ENCODE measurements at places on chromosomes 16 and 17.

DNA sequence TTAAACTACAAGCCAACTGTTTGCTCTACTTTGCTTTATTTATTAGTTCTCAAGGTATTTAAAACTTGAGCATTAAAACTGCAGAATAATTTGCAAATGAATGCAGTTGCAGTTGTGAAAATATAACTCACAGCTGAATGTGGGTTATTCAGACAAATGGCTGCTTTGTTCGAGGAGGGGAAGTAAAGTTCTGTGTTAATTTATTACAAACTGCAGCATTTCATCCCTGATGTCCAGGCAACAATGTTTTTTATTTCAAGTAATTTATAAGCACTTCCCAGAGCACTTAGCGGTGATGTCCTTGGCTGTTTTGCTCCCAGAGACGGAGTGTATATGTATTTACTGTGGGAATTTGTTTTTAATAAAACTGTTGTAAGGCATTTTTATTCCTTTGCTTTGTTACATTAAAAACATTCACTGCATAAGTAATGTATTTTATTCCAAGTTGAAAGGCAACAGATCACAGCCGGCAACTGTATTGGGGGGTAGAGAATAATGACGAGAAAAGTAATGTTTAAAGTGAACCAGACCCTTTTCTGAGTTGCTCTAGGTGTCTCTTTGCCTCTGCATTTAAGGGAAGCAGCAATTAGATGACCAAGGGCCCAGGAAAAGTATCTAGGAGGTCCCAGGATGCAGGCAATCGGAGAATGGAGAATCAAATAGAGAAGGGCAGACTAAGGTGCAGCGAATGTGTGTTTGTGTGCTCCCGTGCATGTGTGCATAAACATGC lies 291.2 kb upstream of the SALL1 start:
- DNase-seq = no peak

GRCh38 chr17:75636381-75637142 lies 3.3 kb downstream of the SMIM5 start:
- no peak for DNase-seq

DNA sequence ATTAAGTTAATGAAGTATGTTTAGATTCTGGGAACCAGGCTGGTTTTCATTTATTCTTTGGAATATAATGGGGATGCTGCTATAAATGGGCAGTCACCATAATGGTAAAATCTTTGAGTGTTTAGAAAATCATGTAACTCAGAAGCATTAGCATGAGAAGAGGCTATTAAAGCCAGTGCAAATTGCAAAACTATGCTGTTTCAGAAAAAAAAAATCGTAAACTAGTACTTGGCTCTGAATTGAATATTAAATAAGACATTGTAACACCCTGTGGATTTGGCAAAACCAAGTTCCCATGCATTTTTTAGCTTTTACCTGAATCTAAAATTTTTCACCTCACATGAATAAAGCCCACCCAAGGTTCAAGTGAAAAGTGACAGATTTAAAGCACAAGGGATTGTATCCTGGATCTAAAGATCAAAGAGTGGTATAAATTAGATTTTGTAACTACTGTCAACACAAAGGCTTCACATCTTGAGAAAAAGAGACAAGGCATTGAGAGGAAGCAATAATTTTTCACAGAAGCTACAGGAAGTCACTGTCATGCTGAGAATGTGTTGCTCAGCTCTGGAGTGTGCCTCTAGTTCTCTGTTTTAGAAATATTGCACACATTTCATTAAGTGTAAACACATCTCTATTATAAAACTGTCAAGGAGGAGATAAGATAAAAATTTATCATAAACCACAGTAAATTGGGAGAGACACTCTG lies 142.2 kb downstream of the ABCA8 start:
- no peak for DNase-seq

GRCh38 chr17:65538675-65539529 lies 22.5 kb downstream of the AXIN2 start:
- no peak for DNase-seq

GRCh38 chr17:34169496-34169895 lies 85.6 kb upstream of the CCL2 start:
- DNase-seq = no peak

GRCh38 chr17:78847052-78847451 lies 6.4 kb upstream of the USP36 start:
- DNase-seq = no peak

GRCh38 chr17:48062273-48062672 lies 14.1 kb downstream of the NFE2L1 start:
- DNase-seq = no peak

DNA sequence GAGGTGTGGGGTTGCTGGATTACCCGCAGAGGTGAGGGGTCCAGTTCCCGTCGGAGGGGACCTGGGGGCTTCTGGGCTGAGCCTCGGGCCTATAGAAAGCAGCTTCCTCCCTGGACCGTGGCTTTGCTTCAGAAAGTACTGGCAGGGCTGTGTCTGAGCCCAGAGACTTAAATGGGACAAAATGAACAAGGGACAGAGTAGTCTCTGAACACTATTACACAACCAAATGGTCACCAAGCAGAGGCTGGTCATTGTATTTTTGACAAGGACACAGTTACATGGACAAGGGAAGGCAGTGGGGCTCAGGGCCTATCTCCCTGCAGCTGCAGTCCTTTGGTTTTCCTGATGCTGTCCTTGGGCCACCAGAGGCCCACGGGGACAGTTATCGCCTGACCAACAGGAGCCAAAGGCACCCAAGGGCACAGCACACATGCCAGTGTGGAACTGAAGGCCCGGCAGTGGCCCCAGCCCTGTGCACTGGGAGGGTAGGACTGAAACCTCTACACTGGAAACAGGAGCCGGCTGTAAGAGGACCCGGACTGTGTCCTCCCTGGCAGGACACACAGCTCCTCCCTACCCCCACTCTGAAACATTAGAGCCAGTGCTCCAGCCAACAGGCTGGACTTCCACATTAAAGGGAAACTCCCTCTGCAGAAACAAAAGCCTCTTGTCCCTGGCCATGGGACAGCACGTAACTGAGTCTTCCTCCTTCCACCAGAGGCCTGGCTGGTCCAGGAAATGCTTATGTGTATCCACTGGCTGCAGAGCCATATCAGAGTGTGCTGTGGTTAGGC lies 26.0 kb upstream of the ERN1 start:
- no peak for DNase-seq

DNA sequence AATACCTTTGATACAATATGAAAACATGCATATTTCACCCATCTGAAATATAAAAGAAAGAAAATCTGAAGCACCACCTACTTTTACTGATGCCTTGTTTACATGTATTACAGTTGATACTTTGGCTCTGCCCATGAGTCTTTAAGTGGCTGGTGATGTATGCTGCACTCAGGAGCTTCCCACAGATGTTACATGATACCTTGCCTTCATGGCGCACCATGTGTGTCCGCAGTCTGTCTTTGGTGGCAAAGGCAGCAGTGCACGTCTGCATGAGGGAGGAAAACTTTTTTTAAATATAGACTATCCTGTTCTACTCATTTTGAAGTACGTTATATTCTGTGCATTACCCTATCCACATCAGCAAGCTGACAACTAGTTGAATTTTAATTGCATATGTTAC lies 7.5 kb downstream of the VEZF1 start:
- no peak for DNase-seq

GRCh38 chr17:44758414-44759085 lies at the start of gene ADAM11:
ADAM11 (plus strand) TSS chr17:44758988; CDS start chr17:44759200, 212 bp downstream.
- no peak for DNase-seq

GRCh38 chr17:72122010-72122764 lies 1.4 kb downstream of the SOX9 start:
- DNase-seq = no peak

- DNase-seq = no peak
These were observed 130.8 kb upstream of the CES5A start for GRCh38 chr16:56005958-56006357.

DNA sequence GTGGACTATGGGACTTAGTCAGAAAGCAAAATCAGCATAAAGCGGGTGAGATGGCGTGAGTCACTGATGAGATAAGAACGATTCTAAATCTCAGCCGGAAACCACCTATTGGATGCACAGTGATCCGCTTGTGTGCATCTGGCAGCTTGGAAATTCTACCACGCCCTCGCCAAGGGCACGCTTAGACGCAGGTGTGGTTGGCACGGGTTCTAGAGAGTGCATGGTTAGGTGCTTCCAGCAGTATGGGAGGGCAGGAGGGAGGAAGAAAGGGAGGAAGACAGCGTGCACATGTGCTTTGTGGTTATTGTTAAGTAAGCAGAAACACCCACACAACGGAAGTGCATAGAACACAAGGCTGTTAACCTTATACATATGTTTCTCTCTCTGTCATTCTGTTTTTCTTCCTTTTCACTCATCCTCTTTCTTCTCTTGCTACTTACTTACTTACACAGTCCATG lies 374.0 kb upstream of the ASIC2 start:
- DNase-seq = no peak

DNA sequence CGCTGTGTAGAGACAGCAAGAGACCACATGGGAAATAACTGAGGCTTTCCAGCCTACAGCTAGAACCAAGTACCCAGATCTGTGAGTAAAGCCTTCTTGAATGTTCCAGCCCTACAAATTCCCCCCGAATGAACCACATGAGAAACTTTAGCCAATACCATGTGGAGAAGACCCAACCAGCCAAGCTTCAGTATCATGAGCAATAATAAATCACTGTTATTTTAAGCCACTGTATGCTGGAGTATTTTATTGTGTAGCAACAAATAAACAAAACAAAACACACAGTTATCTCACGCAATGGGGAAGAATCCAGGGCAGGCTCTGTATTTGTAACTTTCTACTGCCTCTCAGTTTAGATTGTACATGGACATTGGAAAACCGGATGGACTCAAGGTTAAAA lies 426.2 kb downstream of the CDH11 start:
- DNase-seq = no peak

- no peak for DNase-seq
These were observed 24.9 kb downstream of the TPSD1 start for GRCh38 chr16:1280783-1281182.

DNA sequence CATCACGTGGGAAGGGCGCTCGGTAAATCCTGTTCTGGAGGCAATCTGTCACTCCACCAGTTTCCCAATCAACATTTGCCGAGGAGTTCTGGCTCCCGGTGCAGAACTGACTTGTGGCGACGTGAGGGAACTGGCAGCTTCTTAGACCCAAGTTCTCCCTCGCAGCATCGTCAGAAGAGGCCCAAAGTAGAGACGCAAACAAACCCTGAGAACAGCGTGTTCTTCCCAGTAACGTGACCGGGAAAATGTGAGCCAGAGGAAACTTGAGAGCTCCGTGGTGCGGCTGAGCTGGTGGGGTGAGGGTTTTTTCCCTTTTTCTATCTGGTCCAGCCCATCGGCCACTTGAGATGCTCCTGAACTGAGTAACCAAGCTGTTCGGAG lies 158.9 kb upstream of the CACNG5 start:
- no peak for DNase-seq

DNA sequence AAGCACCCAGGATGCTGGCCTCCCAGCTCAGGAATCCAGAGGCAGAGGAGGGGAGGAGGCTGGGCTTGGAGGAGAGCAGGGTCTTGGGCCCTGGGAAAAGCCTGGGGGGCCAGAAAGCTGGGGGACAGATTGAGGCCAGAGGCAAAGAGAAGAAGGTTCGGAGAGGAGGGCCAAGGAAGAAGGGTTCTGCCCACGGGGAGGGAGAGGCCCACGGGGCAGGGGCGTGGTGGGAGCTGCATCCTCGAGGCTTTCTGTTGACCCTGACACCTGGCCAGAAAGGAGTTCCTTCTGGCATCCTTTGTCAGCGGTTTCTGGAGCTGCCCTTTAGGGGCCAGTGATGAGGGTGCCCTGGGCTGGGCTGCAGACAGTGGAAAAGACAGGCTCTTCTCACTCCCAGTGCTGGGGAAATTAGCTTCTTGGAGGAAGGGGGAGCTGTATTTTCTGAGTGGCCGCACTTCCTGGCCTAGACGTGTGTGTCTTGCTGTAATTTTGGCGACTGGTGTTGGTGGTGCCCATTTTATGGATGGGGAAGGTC lies 308.7 kb downstream of the SEC14L1 start:
- DNase-seq = no peak

DNA sequence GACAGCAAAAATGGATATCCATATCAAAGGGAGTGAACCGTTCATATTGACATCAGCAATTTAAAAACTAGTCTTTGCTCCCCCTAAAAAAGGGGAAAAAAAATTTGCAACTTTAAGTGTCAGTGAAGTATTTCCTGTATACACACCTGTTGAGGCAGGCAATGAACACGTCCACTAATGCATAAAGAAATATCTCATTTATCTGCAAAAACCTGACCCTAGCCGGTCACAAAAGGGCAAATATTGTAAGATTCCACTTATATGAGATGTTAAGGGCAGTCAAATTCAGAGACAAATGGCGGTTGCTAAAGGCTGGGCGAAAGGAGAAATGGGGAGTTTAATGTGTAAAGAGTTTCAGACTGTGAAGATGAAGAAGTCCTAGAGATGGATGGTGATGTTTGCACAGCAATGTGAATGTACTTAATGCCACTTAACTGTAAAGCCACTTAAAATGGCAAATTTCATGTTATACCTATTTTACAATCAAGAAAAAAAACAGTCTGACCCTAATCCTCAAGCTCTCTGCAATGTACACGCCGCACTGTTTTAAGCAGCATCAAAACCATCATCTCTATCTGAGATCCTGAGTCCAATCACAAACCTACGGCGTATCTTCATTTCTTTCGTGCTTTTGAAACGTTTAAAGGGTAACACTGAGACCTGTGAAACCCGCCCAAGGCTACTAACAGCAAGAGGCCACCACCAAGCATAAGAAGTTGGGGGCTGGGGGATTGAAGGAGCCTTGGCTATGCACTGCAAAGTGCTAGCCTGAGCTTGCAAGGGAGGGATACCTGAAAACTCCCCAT lies 1.1 kb downstream of the PARN start:
- no peak for DNase-seq

- DNase-seq = no peak
These were observed 318.3 kb downstream of the SLC39A11 start for GRCh38 chr17:72774236-72774635.

GRCh38 chr17:17170346-17170985 lies 35.7 kb downstream of the PLD6 start:
- DNase-seq = no peak

- DNase-seq = peak; percentile 31
These were observed 52.1 kb downstream of the KLHDC4 start for GRCh38 chr16:87713451-87714229.

- no peak for DNase-seq
These were observed 108.6 kb downstream of the CCT6B start for GRCh38 chr17:34852614-34853013.

GRCh38 chr17:3974138-3974687 lies 10.0 kb upstream of the ATP2A3 start:
- DNase-seq = no peak

DNA sequence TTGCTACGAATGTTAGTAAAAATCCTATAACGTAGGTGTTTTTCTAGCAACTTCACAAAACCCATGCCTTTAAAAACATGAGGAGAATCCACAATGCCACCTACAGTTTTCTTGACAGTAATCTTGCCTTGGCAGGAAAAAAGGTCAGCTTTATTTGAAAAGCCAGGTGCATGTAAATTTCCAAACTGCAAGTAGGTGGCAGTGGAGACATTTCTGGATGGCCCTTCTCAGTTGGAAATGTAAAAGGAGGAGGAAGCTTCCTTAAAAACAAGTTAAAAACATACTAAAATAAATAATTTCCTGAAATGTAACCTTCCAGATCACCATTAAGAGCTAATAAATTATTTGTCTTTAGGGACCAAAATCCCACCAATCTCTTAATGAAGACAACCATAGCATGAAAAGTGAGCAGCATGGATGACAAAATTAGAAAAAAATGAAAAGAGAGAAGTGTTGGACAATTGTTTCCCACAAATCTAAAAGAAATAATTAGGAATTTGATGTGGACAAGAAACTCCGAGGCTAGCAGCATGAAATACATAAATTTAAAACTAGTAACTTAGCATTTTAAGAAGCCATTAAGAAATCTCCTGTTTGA lies 152.2 kb downstream of the SNX11 start:
- DNase-seq = no peak

Data from T-helper 9 cell (primary cell).